ENCODE measurements at places on chromosomes 2 and 18.

- DNase-seq = no peak
These were observed 47.2 kb downstream of the RAD51AP2 start for GRCh38 chr2:17470855-17471641.

- no peak for DNase-seq
These were observed 26.6 kb downstream of the RASGRP3 start for GRCh38 chr2:33503002-33503401.

DNA sequence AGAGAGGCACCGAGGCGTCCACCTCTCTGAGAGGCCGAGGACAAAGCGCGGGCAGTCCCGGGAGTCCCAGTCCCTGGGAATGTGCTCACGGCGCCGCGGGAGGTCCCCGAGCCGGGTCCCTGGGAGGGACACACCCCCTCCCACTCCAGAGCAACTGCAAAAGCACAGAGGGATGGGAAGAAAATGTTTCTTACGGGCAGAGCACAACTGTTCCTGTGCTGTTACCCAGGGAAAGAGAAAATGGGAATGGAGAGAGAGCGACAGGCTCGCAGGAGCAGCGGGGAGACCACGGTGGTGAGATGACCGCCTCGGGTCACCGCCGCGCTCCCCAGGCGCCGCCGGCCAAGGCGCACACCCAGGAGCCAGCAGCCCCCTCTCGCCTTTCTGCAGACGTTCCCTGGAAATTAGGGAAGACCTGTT is 1.2 kb upstream of the BCL11A start:
- no peak for DNase-seq

DNA sequence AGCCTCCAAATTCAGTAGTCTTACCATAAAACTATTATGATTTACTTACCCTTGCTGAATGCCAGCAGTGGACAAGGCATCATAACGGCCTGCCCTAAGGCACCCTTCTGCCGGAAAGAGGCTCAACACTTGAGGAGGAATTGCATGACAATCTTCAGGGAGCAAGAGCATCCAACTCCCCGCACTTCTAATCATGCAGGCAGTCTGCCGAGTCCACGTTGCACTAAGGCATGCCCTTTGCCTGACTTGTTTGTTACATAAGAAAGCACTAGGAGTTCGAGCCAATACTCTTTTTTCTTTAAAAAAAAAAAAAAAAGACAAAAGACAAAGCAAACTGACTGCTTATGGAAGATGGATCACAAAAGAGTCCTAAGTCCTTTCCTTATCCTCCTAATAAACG is 17.9 kb upstream of the SPTBN1 start:
- no peak for DNase-seq

- no peak for DNase-seq
These were observed 30.4 kb upstream of the ALLC start for GRCh38 chr2:3627500-3628100.

- peak; percentile 29 for DNase-seq
These were observed 725 bp downstream of the FIGN start for GRCh38 chr2:163734881-163735684.

DNA sequence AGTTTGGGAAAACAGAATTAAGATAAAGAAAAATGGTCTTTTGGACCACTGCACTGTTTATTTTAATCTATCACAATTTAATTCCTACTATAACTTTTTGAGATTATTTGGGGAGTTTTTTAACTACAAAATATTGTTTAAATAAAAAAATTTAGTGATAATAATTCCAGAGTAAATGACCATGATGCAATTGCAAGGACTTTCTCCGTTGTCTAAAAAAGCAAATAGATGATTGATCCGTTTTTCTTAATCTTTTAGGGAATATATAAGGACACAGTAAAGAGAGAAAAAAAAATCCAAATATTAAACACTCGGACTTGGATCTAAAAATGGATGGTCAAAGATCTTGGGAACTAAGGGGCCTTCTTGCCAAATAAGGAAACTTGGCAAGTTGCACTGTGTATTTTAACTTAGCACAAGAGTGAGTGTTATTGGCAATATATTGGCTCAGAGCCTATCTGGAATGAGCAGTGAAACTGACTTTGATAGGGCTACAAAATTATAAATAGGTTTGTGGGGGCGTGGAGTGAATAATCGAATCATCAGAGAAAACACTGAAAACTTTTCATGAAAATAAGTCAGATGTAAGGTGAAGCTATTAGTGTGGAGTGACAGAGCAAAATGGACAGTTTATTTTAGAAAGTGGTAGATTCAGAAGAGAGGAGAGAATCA is 2.0 kb downstream of the MAP3K20 start:
- no peak for DNase-seq

DNA sequence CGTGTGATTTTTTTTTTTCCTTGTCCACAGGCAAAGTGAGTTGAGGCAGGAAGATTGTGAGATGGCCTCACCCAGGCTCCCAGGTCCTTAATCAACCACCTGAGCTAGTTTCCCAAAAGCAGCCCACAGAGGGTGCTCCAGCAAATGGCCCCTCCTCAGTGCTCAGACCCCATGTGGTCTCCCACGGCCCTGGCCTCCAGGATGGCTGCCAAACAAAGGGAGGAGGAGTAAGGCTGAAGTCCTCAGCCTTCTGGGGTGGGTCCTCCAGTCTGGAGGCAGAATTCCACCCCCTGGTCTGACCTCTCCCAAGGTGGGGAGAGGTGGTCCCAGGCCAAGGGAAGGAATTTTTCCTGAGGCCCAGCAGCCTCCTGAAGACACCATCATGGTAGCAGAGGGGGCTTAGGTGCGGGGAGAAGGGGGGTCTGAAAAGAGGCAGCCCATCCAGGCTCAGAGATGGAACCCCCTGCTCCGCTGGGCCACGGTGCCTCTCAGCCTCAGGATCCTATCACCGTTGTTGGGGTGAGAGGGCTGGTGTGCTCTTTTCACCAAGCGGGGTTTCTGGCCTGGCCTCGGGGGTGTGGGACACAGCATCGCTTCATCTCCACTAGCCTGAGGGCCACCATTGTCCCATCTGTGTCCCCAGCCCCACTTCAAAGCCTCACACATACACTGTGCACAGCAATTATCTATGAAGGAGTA is 2.3 kb downstream of the NGEF start:
- no peak for DNase-seq

- DNase-seq = no peak
These were observed 41.3 kb downstream of the BCL11A start for GRCh38 chr2:60512062-60512622.
